ENCODE measurements at places on chromosomes 11 and 22. TPM values are rescaled to one million over a fixed set of nuclear protein-coding genes. Genes with fewer than 3 reads are reported as not detected.

The PHLDA2 gene
- total RNA-seq = 0.52 TPM

The TSPAN18 gene
- total RNA-seq = not detected

The MS4A3 gene
- total RNA-seq = not detected

The SLC5A4 gene
- total RNA-seq = not detected

The KBTBD3 gene
- total RNA-seq = 6.6 TPM

The HEPHL1 gene
- not detected for total RNA-seq

The KRTAP5-1 gene
- total RNA-seq = not detected

The EXPH5 gene
- 1.5 TPM for total RNA-seq

The FIBIN gene
- 53.2 TPM for total RNA-seq

The C22orf31 gene
- total RNA-seq = not detected

The TEX54 gene
- total RNA-seq = not detected

The MALAT1 gene
- total RNA-seq = 7,849 TPM

All from bronchial smooth muscle cell (primary cell).